ENCODE measurements at places on chromosomes 16 and 17.

DNA sequence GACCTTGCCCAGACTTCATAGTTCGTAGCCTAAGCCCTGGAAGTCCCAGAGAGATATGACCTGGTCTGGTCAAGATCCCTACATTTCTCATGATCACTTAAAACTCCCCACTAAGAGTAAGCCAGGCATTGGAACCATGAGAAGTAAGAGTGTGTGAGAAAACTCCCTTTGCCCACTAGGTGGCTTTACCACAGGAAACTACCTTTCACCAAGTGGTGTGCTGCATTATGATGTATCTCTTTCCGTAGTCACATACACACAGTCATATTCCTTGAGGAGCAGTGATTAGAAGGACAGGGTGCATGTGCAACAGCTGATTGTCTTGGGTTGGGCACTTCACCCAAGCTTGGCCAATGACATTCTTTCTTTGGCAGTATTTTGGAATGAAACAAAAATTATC, 639.3 kb downstream of the KCNJ2 start:
- DNase-seq, result no peak

DNA sequence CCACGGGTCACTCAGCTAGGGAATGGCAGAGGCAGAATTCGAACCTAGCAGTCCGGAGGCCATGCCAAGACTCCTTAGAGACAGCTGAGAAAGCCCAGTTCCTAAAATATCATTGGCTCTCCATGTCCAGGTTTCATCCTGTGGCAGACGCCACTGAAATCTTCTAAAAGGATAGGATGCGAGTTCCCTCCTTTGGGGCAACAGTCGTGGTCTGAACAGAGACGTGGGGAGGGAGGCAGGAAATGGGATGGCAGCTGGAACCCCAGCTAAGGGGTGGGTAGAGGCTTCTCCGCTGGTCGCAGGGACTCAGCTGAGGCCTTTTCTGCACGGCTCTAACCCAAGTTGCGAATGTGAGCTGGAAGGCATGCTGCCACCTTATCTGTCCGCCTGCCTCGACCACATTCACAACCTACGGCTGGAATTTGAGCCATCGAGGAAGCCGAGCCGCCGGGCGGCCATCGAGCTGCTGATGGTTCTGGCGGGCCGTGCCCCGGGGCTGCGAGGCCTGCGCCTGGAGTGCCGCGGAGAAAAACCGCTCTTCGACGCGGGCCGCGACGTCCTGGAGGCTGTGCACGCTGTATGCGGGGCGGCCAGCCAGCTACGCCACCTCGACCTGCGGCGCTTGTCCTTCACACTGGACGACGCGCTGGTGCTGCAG, 1.9 kb upstream of the HSF4 start:
- DNase-seq, result no peak

DNA sequence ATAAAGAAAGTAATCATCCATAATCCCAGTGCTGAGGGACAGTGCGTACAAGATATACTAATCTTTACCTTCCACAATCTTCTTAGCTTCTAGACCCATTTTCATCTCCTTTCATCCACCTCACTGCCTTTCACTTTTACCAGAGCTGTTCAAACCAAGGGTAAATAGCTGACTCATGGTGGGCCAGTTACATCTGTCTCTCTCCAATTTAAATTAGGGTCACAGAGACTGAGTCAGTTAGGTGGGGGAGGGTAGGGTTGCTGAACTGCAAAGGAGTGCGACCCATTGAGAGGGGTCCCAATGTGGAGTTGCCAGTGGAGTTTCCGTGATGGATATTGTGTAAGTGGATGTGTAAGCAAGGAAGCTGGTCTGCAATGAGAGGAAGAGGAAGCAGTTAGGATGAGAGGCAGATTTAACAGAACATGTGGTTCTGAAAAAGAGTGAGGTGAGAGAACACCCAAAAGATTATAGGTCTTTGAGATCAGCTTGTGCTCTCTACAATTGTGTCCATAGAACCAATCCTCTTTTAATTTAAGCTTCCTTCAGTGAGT, 83.5 kb downstream of the GP2 start:
- no peak for DNase-seq

DNA sequence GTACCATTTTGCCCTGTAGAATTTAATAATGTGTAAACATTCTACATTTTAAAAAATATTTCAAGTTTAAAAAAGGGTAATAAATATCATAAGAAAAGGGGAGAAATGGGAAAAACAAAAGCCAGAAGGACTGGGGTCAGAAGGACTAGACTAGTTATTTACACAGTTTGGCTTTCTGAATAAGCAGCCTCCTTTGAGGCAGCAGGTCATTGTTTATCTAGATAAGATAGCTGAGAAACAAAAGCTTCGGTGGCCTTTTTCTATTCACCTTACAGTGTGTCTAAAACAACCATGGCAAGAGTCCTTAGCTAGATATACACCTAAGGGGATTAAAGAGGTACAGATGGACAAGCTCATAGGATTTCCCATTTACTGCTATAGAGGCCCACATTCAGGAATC, 396.5 kb upstream of the PMFBP1 start:
- DNase-seq, result no peak

DNA sequence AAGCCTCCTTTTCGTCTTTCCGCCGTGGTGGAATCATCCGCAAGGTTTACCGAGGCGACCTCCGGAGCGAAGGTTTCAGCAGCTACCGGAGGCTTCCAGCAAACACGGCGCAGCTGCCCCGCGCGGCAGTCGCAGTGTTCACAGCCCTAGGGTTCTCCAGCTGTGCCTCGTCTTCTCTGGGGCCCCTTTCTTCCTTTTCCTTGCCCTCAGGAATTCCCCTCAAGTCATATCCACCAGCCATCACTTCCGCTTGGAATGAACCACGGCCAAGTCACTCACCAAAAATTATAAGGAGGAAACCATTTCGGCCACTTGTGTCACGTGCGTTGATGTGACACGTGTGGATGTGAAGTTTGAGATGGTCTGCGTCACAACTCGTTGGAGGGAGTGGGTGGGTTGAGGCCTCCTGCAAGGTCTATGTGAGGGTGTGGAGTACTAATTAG, 636 bp upstream of the ERN1 start:
- DNase-seq, result peak; percentile 14

GRCh38 chr16:35733971-35734702, 2274.7 kb downstream of the TP53TG3F start:
- no peak for DNase-seq

- DNase-seq, result no peak
Observed at GRCh38 chr17:50518384-50519023, 10.3 kb downstream of the MYCBPAP start.

- no peak for DNase-seq
Observed at GRCh38 chr17:622356-622755, 92.3 kb downstream of the VPS53 start.

DNA sequence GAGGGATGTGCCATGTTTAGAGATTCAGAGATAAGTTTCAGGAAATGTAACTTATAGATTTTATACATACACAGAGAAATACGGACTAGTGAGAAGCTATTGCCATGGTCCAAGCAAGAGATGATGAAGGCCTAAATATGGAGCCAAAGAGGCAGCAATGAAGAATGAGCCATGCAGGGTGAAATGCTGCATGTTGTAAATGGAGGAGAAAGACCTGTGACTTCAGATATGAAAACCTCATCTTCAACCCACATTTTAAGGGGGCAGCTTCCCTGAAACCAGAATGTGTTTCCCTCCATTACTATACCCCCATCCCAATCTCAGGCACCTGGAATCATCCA, 2.9 kb downstream of the CCL2 start:
- DNase-seq, result no peak

GRCh38 chr16:17544304-17544703, 73.5 kb upstream of the XYLT1 start:
- DNase-seq, result no peak

DNA sequence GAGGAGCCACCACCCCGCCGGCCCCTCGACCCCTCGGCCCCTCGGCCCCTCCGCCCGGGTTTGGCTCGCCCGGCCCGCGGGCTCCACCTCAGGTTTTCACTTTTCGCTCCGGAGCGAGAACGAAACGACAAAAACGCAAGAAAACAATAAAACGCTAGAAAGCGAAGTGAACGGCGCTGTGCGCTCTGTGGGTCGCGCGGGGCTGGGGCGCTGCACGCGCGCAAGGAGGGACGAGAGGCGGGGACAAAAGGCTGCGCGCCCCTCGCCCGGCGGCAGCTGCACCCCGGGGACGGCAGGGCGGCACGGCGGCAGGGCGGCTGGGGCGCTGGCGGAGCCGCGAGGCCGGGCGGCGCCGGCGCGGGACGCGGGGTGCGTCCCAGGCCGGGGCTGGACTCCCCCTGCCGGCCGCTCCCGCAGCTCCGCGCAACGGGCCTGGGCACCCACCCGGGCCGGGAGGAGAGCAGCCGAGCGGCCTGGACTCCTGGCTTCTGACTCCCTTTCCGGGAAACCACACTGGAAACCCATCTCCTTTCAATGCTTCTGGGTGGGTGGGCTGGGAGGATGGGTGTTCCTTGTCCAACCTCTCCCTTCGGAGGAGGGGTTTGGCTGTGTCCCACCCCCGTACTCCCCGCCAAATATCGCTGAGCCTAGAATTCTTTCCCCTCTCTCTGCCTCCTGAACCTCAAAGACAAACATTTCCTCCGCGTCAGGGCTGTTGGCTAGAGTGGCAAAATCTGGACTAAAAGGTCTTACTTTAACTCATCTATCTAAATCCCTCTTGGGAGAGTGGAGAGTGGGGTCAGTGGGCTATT, 9.9 kb downstream of the TBX2 start:
- no peak for DNase-seq

DNA sequence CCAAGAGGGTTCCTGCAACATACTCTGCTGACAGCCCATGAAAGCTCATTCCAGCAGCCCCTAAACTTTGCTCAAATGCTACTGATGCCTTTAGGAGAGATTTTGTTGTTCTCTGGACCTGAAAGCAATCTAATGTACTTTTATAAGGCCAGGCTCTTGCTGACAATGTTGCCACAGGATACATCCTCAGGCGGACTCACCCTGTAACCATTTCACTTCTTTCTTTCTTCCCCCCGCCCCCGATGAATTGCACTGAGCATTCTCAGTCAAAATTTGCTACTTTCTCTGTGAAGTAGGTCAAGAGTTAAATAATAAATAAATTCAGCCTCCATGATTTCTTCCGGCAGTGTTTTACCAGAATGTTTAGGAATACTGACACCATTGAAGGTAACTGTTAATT, 1.5 kb downstream of the GAS7 start:
- DNase-seq, result no peak

- DNase-seq, result no peak
Observed at GRCh38 chr16:78271981-78272380, 172.5 kb downstream of the WWOX start.

GRCh38 chr17:79008666-79009387, 737 bp downstream of the CANT1 start:
- no peak for DNase-seq

DNA sequence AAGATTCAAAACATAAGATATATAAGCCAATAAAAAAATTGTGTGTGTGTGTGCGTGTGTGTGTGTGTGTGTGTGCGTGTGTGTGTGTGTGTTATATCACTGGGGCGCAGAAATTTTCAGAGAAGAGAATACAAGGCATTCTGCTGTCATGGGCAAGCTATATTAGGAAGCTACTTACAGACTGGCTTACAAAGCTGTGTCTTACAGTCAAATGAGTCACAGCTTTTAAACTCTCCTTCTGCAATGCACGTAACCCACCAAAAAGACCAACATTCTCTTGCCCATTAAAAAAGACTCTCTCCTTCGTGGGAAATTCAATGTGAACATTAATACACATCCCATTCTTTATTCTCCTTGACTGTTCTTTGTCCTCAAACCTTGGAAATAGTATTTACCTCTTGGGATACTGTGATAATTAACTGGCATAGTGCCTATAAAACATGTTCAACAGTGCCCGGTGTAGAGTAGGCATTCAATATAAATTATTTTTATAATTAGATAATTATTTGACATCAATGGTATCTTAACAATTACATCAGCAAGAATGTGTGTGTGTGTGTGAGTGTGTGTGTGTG, 860.4 kb upstream of the SOX9 start:
- no peak for DNase-seq

GRCh38 chr16:2071454-2072202, 23.8 kb downstream of the TSC2 start:
- no peak for DNase-seq

DNA sequence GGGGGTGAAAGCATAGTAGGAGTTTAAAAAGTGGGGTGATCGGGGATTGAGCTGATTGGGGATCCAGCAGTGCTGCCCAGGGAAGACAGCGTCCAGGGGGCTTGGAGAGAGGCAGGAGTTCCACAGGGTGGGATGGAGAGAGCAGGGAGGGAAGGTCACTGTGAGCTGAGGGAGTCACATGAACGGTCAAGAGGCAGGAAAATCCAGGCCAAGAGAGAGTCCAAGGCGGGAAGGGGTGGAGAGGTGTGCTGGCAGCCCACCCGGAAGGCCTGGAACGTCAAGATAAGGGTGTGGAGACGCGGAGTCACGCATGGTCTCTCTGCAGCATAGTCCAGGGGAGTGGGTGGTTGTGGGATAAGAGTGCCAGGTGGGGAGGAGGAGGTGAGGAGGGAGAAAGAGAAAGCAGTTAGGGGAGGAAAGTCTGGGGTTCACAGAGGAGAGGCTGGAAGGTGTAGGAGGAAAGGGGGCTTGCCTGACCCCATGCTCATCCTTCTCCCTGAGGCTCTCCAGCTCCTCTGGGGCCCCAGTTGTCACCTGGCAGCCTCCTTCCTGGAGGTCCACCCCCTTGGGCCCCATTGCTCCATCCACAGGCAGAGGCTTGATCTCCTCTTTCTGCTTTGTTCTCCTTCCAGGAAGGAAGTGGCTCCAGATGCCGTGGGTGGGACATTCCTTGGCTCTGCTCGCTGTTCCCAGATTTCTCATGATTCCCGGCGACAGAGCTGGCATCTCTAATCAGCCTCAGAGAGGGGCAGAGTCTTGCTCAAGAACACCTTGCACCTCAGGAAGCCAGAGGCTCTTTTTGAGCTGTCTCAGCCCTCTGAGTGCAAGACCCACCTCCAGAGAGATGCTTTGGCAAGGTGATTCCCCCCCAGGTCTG, 28.7 kb downstream of the CCR7 start:
- no peak for DNase-seq

DNA sequence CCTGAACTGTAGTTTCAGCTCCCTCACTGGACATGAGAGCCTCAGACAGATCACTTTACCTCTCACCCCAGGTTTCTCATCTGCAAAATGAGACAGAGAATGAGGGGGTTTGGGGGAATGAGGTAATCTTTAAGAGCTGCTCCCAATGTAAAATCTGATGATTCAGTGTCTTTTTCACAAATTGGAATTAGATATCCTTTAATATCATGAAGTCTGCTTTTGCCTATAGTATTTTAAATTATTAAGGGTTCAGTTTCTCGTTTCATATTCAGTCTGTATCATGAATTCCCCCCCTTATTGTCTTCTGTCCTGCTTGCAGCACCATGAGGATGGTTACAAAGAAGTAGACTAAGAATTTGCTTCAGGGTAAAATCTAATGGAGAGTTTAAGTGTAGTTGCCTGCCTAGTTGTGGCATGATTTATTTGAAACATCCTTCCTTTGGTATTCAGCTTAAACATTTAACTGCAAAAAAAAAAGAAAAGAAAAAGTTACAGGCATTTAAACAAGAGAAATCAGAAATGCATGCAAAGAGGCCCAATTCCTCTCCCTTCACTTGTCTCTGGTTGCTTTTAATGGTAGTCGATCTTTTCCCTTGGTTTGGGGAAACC, 77.3 kb downstream of the WNT3 start:
- DNase-seq, result no peak
